ENCODE measurements at places on chromosomes 1 and 21.

DNA sequence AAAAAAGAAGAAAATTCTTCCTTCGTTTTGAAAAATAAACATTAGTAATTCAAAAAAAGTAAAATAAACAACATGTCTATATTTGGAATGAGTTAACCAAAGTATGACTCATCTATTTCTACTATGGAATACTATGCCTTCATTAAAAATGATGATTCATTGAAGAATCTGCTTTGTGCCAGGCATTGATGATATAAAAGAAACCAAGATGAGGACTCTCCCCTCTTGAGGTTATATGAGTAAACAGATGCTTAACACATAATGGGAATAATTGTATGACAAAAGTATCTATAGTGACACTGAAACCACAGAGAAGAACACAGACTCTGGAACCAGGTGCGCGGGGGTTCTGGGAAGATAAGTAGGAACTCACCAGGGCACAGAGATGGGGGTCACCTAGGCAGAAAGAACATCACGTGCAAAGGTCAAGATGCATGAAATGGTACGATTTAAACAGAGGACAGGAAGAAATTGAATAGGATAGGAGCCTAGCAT, 18.8 kb downstream of the ELF3 start:
- peak; percentile 76 for DNase-seq

GRCh38 chr1:94743862-94744261, 76.3 kb upstream of the SLC44A3 start:
- peak; percentile 72 for DNase-seq

- DNase-seq = no peak
Measured at GRCh38 chr1:26913754-26914619, at the start of gene NR0B2. NR0B2 (minus strand) TSS chr1:26913975; CDS start chr1:26913940, 35 bp downstream.

- DNase-seq = no peak
Measured at GRCh38 chr1:219412772-219413171, 200.1 kb downstream of the ZC3H11B start.

DNA sequence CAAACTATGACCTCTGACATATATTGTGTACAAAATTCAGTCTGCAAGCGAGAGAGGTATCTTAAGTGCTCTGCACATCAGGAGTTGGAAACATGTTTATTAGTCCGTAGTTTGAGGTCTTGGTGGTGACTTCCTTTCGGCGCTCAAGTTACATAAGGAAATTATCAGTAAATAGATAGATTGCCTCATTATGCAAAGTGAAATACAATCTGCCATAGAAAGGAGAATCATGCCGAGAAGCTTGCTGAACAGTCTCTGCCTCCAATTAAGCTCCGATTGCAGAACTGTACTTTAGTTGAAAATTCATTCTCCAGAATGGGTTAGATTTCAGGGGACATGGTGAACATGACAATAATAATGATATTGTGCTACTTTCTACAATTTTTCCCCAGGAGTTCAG, 271.8 kb downstream of the BRINP2 start:
- DNase-seq = no peak

DNA sequence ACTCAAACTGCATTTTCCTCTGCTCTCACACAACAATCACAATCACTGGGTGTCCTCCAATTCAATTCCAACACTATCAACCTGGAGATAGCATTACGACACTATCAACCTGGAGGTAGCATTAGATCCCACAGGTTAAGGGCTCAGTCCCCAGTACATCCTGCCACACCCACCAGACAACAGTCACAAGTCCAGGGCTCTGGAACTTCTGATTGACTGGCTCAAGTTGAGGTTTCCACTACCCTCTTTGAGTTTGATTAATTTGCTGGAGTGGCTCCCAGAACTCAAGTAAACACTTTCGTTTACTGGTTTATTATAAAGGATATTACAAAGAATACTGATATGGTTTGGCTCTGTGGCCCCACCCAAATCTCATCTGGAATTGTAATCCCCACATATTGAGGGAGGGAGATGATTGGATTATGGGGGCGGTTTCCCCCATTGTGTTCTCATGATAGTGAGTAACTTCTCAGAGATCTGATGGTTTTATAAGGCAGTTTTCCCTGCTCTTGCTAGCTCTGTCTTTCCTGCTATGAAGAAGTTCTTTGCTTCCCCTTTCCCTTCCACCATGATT, 49.6 kb upstream of the ARHGAP29 start:
- no peak for DNase-seq

DNA sequence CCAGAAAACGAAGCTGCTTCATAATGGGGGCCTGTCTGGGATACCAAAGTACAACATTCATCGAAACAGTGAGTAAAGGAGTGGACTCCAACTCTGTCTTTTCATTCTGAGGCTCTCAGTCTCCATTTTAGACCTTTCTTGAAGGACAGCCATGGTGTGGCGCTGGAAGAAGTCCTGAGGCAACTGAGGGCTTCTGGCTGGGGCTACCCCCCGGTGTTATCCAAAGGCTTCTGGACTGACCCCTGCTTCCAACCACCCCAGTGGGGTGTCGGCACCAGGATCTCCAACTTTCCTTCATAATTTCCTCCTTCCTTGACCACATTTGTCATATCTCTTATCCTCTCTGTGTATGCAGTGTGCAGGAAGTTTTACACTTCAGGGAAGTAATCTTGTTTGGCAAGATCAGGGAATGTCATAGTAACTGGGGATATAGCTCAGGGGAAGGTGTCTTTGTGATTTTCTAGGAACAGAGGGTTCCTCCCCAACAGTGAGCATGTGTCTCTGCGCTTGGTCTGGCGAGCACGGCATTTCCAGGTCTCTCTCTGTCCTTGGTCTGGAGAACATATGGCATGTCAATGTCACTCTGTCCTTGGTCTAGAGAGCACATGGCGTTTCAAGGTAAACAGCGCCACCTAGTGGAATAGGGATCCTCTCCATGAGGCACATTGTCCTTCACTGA, 19.4 kb upstream of the BSDC1 start:
- peak; percentile 55 for DNase-seq
